ENCODE measurements at places on chromosomes 6 and 20. TPM values are rescaled to one million over a fixed set of nuclear protein-coding genes. Genes with fewer than 3 reads are reported as not detected.

HSPA12B gene
- 0.12 TPM for total RNA-seq

KIAA0408 gene
- 1.5 TPM for total RNA-seq

ELOVL4 gene
- 10.0 TPM for total RNA-seq

MCHR2 gene
- not detected for total RNA-seq

ADTRP gene
- total RNA-seq: 6.9 TPM

ERVFRD-1 gene
- total RNA-seq: 0.12 TPM

BHLHE23 gene
- total RNA-seq: not detected

SLC22A16 gene
- not detected for total RNA-seq

VSTM2L gene
- total RNA-seq: 0.66 TPM

PRL gene
- total RNA-seq: not detected

FAXC gene
- 1.2 TPM for total RNA-seq

CRISP2 gene
- not detected for total RNA-seq

CAPN11 gene
- not detected for total RNA-seq

NQO2 gene
- total RNA-seq: 36.1 TPM

SLC29A1 gene
- total RNA-seq: 11.4 TPM

RWDD1 gene
- total RNA-seq: 27.4 TPM

BNIP5 gene
- total RNA-seq: not detected

LRRC1 gene
- 11.6 TPM for total RNA-seq

ENPP3 gene
- under 0.01 TPM for total RNA-seq

PCSK2 gene
- total RNA-seq: not detected

BPIFA1 gene
- total RNA-seq: not detected

VARS2 gene
- total RNA-seq: 21.5 TPM

RIOK1 gene
- 20.3 TPM for total RNA-seq

RIMS4 gene
- not detected for total RNA-seq

GLP1R gene
- total RNA-seq: not detected

UNC5CL gene
- 0.12 TPM for total RNA-seq

PTK6 gene
- total RNA-seq: 0.11 TPM

NKAPL gene
- total RNA-seq: 1.9 TPM

DDRGK1 gene
- total RNA-seq: 32.5 TPM

C6orf52 gene
- total RNA-seq: 1.5 TPM

GINS1 gene
- 6.0 TPM for total RNA-seq

EYS gene
- total RNA-seq: not detected

C6orf132 gene
- 1.5 TPM for total RNA-seq

DNMT3B gene
- 7.4 TPM for total RNA-seq

ACTL10 gene
- total RNA-seq: 2.1 TPM

GINM1 gene
- 39.7 TPM for total RNA-seq

All from uterine smooth muscle cell (primary cell).